ENCODE measurements at places on chromosomes 16 and 17. TPM values are rescaled to one million over a fixed set of nuclear protein-coding genes. Genes with fewer than 3 reads are reported as not detected.

The ZP2 gene
- not detected for total RNA-seq

The KCNG4 gene
- not detected for total RNA-seq

The KRT28 gene
- total RNA-seq, result not detected

The CA7 gene
- not detected for total RNA-seq

The MYH13 gene
- not detected for total RNA-seq

The ZPBP2 gene
- total RNA-seq, result not detected

The OSGIN1 gene
- total RNA-seq, result 3.7 TPM

The MGRN1 gene
- 61.3 TPM for total RNA-seq

The ENKD1 gene
- total RNA-seq, result 14.5 TPM

The TBC1D3H gene
- not detected for total RNA-seq

The IRX3 gene
- total RNA-seq, result 17.6 TPM

The LONP2 gene
- total RNA-seq, result 55.6 TPM

The WNT9B gene
- not detected for total RNA-seq

The PMFBP1 gene
- 1.4 TPM for total RNA-seq

The TLCD3A gene
- 31.6 TPM for total RNA-seq

The PRMT7 gene
- 33.2 TPM for total RNA-seq

The KCNAB3 gene
- total RNA-seq, result 4.2 TPM

The PRCD gene
- not detected for total RNA-seq

The C16orf74 gene
- total RNA-seq, result 62.6 TPM
